ENCODE measurements at places on chromosomes 4 and X. TPM values are rescaled to one million over a fixed set of nuclear protein-coding genes. Genes with fewer than 3 reads are reported as not detected.
A peak's percentile ranks its signal among the peaks of the same experiment; 100 is the strongest.

DNA sequence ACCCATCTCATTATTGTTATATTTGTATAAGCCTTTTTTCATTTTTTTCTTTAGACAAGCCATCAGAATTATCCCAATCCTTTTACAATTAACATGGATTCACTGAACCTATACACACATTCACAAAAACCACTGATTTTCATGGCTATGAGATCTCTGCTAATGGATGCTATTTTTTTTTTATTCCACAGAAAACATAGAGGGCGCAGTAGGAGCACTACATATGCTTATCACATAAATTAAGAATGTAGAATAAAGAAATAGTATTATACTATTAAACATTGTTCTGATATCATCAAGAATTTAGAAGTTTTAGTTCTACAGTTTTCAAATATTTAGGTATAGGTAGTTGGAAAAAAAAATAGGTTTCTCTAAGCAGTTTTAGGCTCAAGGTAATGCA, 1477.4 kb downstream of the ARAP2 start:
- no peaks in the 10 kb centered on the region for H3K27me3 ChIP-seq
- ATAC-seq = no peak
- no peaks in the 10 kb centered on the region for H3K4me1 ChIP-seq

DNA sequence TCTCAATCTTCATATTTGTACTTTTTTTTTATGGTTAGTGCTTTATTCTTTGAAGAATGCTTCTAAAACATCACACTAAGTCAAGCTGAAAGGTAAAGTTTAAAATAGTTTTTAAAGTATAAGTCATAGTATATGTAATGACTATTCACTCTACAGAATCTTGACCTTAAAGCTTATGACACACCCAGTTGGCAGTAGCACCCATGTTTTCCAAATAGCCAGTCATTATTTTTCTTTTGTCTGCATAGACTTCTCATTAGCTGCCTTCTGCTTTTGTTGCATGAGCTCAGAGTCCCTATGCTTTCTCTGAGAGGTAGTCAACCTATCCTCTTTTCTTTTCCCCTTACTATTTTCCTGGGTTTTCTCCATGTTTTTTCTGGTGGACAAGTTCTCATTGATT, 231.5 kb downstream of the PCDH18 start:
- H3K27ac ChIP-seq = no peak overlapping the region
- no peaks in the 10 kb centered on the region for H3K4me1 ChIP-seq
- no peak for ATAC-seq
- H3K36me3 ChIP-seq = no peaks in the 10 kb centered on the region
- H3K27me3 ChIP-seq = no peaks in the 10 kb centered on the region

- no peaks in the 10 kb centered on the region for H3K4me1 ChIP-seq
- no peaks in the 10 kb centered on the region for H3K27me3 ChIP-seq
- no peak overlapping the region for H3K4me3 ChIP-seq
- no peak for ATAC-seq
Observed at GRCh38 chr4:52726826-52727580, 24.2 kb downstream of the ERVMER34-1 start.

DNA sequence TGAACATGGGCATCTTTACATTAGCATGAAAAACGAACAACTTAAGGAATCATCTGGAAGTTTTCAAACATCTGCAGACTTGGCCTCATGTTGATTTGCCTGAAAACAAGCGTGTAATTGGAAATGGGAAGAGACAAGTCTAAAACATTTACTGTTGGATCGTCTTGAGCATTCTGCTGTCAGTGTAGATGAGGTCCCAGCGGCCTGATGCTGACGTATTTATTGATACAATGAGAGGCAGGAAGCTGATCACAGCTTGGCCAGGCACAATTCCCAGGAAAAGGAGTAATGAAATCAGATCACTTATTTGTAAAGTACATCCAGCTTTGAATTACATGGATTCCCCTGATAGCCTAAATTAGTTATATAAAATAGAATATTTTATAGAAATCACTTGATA, 210.6 kb downstream of the CLCN4 start:
- no peak overlapping the region for H3K4me3 ChIP-seq
- no peak overlapping the region for H3K27ac ChIP-seq
- no peak for ATAC-seq
- H3K36me3 ChIP-seq = no peaks in the 10 kb centered on the region
- H3K27me3 ChIP-seq = no peaks in the 10 kb centered on the region

GRCh38 chrX:144681501-144681900, 565.8 kb upstream of the SPANXN1 start:
- H3K27me3 ChIP-seq = no peaks in the 10 kb centered on the region
- no peak overlapping the region for H3K27ac ChIP-seq
- no peak for ATAC-seq
- no peaks in the 10 kb centered on the region for H3K36me3 ChIP-seq

- no peaks in the 10 kb centered on the region for H3K4me1 ChIP-seq
- H3K4me3 ChIP-seq = no peak overlapping the region
- ATAC-seq = no peak
- no peaks in the 10 kb centered on the region for H3K27me3 ChIP-seq
- peaks cover 69% of the 10 kb centered on the region for H3K36me3 ChIP-seq
Observed at GRCh38 chrX:15694941-15695451, 30.4 kb upstream of the CLTRN start.

DNA sequence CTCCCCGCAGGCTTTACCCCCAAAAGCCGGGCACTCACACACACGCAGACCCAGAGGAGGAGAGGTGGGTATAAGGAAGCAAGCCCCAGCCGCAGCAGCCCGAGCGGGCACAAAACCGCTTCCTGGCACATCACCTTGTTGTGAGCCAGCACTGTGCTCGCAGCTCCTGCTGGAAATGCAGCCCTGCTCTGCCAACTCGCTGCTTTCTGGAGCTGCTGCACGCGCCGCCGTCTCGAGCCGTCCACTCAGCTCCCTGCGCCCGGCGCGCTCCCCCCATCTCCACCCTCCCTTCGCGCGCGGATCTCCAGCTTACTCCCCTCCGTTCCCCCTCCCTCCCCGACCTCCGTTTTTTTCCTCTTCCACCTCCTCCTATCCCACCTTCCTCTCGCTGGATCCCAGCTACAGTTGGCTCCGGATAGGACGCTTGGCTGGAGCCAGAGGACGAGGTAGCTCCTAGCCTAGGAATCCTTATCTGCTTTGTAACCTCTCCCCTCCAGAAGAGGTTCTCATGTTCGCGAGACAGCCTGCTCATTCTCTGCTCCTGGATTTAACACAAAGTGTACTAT, at the start of gene SPOCK3:
Gene SPOCK3, minus strand, starts transcription at position 179 of the 566 bp plus-strand sequence.
- no peak for ATAC-seq
- no peak within 1 kb of the TSS for H3K27ac ChIP-seq
- H3K27me3 ChIP-seq = peaks cover 18% of the 10 kb centered on the region
- no peaks in the 10 kb centered on the region for H3K36me3 ChIP-seq

DNA sequence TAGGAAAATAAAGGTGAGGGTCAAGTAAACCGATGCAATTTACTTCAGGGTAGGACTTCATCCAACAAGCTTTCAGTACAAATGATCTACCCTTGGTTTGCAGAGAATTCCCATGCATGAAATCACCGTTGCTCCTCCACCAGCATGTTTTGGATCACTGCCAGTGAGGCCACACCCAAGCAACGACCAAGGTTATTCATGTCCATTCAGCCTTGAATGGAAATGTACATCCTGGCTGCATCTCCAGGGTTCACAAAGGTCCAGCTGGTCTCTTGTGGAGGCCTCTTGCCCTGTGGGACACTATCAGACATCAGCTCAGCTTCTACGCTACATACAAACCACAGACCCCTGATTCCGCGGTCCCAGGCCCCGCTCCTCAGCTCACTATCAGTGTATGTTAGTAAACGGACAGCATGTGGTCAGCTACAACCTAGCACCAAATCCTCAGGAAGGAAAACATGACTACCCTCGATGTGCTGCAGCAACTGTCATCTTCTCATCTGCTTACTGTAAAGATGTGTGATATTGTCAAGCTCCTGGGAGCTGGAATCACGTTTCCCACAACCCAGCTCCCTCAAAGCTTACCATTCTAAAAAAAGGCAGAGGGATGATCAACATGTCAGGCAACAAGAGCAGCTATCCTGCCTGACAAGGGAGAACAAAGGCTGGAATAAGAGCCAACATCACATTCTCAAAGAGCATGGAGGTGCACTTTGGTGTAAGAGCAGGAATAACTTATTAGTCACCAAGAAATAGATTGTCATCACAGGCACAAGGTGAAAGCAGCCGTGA, 4.9 kb downstream of the LYAR start:
- no peak overlapping the region for H3K4me3 ChIP-seq
- H3K27me3 ChIP-seq = no peaks in the 10 kb centered on the region
- peaks cover 76% of the 10 kb centered on the region for H3K36me3 ChIP-seq

DNA sequence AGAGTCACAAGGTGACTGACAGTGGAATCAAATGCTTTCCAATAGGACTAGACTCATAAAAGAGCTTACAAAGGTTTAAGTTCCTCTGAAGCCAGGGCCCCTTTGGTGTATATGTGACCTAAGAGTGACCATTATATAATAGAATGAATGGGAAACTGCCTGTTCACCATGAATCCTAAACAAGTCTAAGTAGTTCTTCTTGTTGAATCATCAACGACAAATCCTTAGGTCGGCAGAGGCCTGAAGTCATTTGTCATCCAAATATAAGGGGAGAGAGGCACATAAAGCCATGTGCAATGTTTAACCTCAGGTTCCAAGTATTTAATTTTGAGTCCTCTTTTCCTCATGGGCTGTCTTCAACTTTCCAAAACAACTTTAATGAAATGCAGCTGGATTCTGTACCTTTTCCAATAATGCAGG, 122.4 kb downstream of the RASL11B start:
- no peak overlapping the region for H3K4me3 ChIP-seq
- no peak overlapping the region for H3K27ac ChIP-seq
- ATAC-seq = no peak
- H3K4me1 ChIP-seq = no peaks in the 10 kb centered on the region

DNA sequence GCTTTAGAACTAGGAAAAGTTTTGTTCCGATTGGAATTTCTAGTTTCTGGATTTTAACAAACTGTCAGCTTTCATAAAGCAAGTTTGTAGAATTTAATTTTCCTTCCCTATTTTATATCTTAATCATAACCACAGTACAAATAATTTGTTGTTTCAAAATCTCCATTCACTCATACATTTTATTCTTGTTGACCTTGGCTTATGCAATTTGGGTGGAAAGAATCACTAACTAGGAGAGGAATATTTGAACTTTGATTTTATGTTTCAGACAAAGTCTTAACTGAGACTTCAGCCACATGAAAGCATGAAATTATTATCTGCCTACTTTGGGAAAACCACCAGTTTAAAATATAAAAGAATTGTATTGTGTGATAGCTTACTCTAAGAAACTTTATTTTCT, 427.9 kb downstream of the SPRY1 start:
- peaks cover 8% of the 10 kb centered on the region for H3K27me3 ChIP-seq
- no peak overlapping the region for H3K27ac ChIP-seq
- H3K4me1 ChIP-seq = no peaks in the 10 kb centered on the region
- H3K4me3 ChIP-seq = no peak overlapping the region
- ATAC-seq = no peak

DNA sequence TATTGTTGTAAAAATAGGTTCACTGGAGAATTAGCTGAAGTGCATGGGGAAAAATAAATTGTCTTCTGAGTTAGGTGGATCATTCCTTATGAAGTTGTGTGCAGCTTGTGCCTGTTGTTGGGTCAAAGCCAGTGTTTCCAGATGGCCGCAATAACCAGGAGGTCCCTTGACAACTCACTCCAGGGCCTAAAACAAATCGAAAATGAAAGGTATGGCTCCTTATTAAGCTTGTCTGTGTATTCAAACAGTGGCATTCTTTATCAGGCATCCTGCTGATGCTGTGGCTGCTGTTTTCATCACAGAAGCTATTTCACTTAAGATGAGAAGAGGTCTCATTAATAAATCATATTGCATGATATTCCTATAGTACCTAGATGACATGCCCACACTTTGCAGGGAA, 80.2 kb downstream of the GRIA2 start:
- no peaks in the 10 kb centered on the region for H3K36me3 ChIP-seq
- no peak overlapping the region for H3K4me3 ChIP-seq
- H3K27ac ChIP-seq = no peak overlapping the region
- no peak for ATAC-seq
- no peaks in the 10 kb centered on the region for H3K4me1 ChIP-seq

DNA sequence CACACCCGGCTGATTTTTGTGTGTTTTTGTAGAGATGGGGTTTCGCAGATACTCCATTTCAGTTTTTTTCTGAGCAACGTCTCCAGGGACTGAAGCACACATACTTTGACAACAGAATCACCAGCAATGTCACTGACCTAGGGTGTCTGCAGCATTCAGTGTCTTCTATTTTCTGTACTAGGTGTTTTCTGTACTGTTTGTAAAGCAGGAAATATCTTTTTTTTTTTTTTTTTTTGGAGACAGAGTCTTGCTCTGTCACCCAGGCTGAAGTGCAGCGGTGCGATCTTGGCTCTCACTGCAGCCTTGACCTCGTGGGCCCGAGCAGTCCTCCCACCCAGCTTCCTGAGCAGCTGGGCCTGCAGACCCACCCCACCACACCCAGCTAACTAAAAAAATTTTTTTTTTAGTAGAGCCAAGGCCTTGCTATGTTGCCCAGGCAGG, 8.9 kb downstream of the ADD1 start:
- peak overlapping the region; percentile 18 for H3K4me3 ChIP-seq
- H3K27ac ChIP-seq = no peak overlapping the region
- H3K36me3 ChIP-seq = peaks cover 36% of the 10 kb centered on the region
- ATAC-seq = no peak
- H3K4me1 ChIP-seq = peaks cover 35% of the 10 kb centered on the region

DNA sequence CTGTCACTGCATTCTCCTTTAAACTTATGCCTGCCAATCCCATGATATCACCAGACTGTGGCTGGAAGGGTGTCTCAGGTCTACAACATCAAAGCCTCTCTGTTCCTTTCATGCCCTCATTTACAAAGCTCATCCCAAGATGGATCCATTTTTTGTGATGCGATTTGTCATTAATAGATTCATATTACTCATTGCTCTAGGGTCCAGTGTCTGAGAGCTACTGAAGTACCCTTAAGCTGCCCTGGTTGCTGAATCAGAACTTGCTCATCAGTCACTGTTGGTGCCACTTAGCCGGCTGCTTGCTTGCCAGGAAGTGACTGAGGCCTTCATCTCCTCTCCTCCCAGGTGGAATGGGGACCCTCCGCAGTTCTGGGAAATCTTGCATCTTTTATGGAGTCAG, 395.5 kb upstream of the BOD1L1 start:
- no peaks in the 10 kb centered on the region for H3K36me3 ChIP-seq
- H3K27me3 ChIP-seq = no peaks in the 10 kb centered on the region
- H3K27ac ChIP-seq = no peak overlapping the region

- H3K4me1 ChIP-seq = peaks cover 3% of the 10 kb centered on the region
- H3K27ac ChIP-seq = no peak overlapping the region
- ATAC-seq = no peak
- no peaks in the 10 kb centered on the region for H3K27me3 ChIP-seq
- no peak overlapping the region for H3K4me3 ChIP-seq
- no peaks in the 10 kb centered on the region for H3K36me3 ChIP-seq
Observed at GRCh38 chr4:104772849-104773248, 278.2 kb upstream of the CXXC4 start.

DNA sequence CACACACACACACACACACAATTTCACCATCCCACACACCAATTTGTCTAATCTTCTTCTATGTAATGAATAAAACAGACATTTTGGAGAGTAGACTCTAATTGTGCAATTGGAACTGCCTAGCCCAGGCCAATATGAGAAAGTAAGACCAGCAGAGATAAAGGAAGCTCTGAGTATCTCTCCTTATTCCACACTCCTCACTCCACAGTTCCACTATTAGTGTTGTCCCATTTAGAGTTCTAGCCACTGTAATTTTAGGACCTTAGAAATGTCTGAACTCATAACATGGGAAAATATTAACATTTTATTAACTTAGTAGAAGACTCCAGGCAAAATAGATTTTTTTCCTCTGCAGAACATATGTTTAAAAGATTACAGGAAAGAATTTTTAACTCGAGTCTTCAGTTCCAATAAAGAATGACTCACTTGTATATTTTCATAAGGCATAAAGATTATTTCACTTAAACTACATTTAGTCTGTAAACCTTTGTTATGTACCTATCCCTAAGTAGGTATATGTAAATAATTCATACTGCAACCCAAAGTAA, 297.6 kb upstream of the INTU start:
- no peak overlapping the region for H3K27ac ChIP-seq
- no peaks in the 10 kb centered on the region for H3K4me1 ChIP-seq
- H3K27me3 ChIP-seq = no peaks in the 10 kb centered on the region

The MAGEA9B gene
- not detected for total RNA-seq

The MBNL3 gene
- 13.9 TPM for total RNA-seq
